ENCODE measurements at places on chromosomes 12 and 14. TPM values are rescaled to one million over a fixed set of nuclear protein-coding genes. Genes with fewer than 3 reads are reported as not detected.

Gene TMEM233
- total RNA-seq = not detected

DNA sequence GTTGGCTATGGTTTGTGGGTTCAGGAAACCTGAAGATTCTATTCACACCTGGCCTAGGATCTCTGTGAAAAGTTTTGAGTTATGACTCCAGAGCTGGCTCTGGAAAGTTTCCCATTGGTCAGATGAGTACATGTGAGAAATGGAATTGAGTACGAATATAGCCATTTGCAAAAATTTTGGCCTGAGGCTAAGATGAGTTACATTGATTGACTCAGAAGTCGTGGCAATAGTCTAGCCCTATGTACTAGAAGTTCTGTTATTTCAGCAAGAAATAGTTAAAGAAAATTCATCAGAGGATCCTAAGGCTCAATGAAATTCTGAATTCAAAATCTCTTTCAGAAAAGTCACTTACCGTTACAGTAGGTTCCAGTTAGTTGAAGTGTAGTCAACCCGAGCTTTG is 109.9 kb downstream of the PTCSC3 start:
- no peaks in the 10 kb centered on the region for H3K4me1 ChIP-seq
- no peaks in the 10 kb centered on the region for H3K27me3 ChIP-seq
- no peak overlapping the region for H3K4me3 ChIP-seq
- no peak overlapping the region for H3K27ac ChIP-seq

Gene HOXC4
- 1.9 TPM for total RNA-seq

- H3K27ac ChIP-seq = no peak overlapping the region
- H3K4me1 ChIP-seq = no peaks in the 10 kb centered on the region
Observed at GRCh38 chr12:117202556-117202955, 12.3 kb upstream of the FBXO21 start.

Gene AMIGO2
- 2.8 TPM for total RNA-seq

DNA sequence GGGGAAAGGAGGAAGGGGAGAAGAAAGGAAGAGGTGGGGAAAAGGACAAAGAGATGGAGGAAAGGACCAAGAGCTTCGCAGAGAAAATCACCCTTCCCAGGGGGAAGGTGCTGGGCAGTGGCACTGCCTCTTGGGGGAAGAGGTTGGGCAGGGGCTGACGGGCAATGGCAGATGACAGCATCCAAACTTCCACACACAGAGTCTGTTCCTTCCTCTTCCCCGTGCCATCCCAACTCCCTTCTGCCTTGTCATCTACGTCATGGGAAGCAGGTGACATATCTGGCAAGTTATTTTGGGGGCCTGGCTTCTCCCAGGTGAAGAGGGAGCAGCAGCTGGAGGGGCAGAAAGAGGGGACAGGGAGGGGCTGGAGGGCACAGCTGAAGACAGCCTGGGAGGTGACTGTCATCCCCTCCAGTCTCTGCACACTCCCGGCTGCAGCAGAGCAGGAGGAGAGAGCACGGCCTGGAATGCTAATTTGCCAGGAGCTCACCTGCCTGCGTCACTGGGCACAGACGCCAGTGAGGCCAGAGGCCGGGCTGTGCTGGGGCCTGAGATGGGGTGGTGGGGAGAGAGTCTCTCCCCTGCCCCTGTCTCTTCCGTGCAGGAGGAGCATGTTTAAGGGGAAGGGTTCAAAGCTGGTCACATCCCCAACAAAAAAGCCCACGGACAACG is 43.9 kb upstream of the IQSEC3 start:
- H3K4me3 ChIP-seq = no peak overlapping the region
- H3K36me3 ChIP-seq = no peaks in the 10 kb centered on the region
- DNase-seq = no peak
- no peaks in the 10 kb centered on the region for H3K27me3 ChIP-seq
- H3K4me1 ChIP-seq = no peaks in the 10 kb centered on the region

DNA sequence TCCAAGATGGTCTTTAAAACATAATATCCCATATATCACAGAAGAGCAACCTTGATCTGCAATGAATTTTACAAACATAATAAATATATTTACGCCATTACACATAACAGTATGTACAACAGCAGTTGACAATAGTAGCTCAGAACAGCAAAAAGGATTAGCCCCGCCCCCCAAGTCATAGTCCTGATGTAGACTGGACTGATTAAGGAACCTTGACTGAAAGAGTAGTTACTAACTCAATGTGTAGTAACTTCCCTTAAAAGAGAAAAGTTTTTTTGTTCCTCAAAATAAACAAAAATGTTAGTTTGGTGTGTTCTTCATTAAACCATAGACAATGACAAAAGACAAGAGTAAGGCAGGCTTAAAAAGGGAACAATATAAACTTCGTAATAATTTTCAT is 44.5 kb downstream of the GTF2A1 start:
- H3K4me1 ChIP-seq = no peaks in the 10 kb centered on the region
- H3K27ac ChIP-seq = no peak overlapping the region
- no peaks in the 10 kb centered on the region for H3K27me3 ChIP-seq
- peak; percentile 68 for DNase-seq
- no peaks in the 10 kb centered on the region for H3K36me3 ChIP-seq
- no peak overlapping the region for H3K4me3 ChIP-seq
